Stimulated activated CD8-positive, alpha-beta memory T cell treated with anti-CD3 and anti-CD28 coated beads, Interleukin-7, amount 100 ng/mL, for 1 hour (primary cell): ENCODE measurements at places on chromosomes 2 and 18.

GRCh38 chr2:126448611-126449010 lies 207.3 kb upstream of the GYPC start:
- no peak for DNase-seq

- DNase-seq, result no peak
Measured at GRCh38 chr2:36302911-36303310, 52.7 kb upstream of the CRIM1 start.

- no peak for DNase-seq
Measured at GRCh38 chr2:170846314-170846713, 29.6 kb downstream of the GAD1 start.

GRCh38 chr2:179613299-179613651 lies 248.1 kb downstream of the ZNF385B start:
- no peak for DNase-seq

- DNase-seq, result no peak
Measured at GRCh38 chr18:8051453-8051852, 484.3 kb downstream of the PTPRM start.

DNA sequence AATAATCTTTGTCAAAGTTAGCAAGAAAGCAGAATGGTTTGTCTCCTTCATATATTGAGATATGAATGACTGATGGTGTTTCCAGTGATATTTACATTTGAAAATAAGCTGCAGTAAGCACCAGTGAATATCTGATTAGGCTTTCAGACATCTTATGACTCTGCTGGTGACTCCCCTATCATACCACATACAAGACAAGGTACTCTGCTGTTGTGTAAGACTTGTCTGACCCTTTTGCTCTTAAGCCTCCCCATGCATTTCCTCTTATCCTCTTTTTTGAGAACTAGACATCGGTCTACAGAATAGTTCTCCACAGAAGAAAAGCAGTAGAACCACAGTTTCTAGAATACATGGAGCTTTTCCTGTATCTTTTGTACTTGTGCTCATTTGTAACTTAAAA lies 9.3 kb downstream of the POLI start:
- DNase-seq, result no peak

DNA sequence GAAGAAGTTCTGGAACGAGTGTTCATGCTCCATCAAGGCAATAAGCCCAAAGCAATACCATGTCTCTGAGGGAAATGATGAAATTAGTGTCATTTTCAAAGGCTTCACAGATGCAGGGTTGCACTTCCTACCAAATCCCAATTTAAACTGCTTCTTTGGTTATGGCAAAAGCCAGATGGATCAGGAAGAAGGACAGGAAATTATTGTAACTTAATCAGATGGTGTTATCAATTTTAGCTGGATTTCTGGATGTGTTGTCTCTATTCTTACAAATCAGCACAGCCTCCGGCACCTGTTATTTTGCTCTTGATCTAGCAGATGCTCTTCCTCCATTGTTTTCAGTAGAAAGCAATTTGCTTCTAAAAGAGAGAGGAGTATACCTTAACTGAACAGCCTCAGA lies 693.4 kb downstream of the SOCS6 start:
- no peak for DNase-seq

- DNase-seq, result no peak
Measured at GRCh38 chr2:163906410-163906809, 170.6 kb upstream of the FIGN start.

GRCh38 chr2:114025030-114025429 lies 135.1 kb downstream of the ACTR3 start:
- no peak for DNase-seq

DNA sequence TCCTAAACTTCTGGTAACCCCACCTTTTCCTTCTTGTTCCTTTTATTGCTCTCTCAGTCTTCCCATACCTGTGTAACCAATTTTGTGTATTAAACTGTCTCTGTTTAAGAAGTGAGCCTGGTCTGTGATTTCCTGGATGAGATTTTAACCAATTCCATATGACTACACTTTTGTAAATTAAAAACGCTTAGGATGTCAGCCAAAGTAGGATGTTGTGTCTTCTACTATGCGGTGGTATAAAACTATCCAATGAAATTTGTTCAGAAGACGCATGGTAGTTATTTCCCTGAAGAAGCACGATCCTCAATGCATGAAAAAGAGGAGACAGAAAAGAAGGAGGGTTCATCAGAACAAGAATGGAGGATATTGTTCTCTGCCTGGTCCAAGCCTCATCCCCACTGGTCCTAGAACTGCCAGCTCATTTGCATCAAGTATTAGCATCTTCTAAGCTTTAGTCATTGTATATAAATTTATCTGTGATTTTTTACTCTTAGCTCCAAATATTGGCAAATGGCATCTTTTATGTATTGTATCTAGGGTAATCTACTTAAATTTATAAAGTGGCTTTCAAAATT lies 127.4 kb downstream of the TGIF1 start:
- DNase-seq, result no peak

- no peak for DNase-seq
Measured at GRCh38 chr2:40101131-40101575, 322.1 kb upstream of the THUMPD2 start.

DNA sequence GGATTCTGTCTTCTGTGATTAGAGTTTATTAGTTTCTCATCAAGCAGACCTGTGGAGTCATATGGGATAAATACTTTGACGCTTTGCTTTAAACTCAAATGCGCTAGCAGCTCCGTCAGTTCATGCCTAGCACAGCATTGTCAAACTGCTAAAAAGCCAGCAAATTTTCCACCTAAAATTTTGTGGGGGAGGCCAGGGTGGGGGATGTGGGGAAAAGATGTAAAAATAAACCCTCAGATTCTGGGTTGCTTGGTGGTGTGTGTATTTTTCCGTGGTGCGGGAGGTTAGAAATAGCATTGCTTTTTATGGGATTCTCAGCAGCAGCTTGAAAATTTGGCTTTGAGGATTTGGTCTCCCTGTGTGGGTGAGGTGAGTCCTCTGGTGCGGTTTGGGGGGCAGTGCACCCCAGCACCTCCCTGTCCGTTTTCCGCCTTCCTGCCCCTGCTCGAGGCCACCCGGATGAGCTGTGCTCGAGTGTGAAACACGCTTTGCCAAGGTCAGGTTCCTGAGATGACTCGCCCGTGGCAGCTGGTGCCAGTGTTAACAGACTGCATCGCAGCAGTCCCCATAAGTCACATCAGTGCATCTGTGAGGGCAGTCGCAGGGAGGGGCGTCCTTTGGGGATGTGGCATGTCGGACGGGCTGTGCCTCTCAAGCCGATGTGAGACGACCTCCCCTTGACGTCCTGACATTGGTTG lies 65.9 kb downstream of the LDLRAD4 start:
- no peak for DNase-seq

DNA sequence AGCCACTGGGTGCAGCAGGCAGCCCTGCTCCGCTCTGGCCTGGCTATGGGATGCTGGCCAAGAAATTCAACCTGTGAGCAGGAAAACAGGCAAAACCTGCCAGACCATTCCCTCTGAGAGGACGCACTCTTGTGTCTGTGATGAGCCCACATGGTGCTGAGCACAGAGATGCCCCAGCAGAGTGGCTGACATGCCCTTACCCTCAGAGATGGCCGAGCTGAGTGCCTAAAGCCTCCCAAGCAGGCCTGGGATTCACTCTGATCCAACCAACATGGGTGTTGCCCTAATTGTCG lies 34.3 kb upstream of the TAF1B start:
- no peak for DNase-seq

DNA sequence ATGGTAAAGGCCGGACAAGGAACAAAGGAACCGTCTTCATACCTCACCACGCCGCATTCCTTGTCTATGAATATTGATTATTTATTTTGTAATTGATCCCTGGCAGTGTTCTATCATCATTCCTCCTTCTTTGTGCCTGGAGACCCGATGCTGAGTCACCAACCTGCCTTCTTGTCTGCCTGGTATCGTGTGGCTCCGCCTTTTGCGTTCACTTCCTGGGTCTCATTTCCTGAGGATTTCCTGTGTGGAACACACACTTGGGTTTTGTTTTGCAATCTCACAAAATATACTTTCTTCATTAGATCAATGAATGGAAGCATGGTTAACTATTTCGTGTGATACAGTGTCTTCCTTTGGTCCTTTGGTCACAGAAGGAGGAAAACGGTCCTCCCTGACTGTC lies 95.5 kb upstream of the SNTG2 start:
- no peak for DNase-seq

DNA sequence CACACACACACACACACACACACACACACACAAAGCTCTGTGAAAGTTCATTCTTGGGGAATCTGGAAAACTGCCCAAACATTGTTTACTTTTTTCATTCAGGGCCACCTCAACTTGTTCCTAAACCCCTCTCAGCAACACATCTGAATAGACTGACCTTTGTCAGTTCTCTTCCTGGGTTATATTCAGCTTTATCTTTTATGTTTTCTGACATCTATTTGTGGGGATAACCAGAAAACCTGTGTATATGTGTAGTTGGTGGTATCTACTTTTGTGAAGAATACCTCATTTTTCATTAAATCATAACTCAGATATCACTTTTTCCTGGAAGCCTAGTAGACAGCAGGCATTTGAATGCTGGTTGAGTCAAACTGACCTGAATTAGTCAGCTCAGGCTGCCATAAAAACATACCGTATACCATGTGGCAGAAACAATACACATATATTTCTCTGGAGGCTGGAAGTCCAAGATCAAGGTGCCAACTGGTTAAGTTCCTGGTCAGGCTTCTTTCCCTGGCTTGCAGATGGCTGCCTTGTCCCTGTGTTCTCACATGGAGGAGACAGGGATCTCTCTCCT lies 11.0 kb upstream of the RNF144A start:
- DNase-seq, result no peak

DNA sequence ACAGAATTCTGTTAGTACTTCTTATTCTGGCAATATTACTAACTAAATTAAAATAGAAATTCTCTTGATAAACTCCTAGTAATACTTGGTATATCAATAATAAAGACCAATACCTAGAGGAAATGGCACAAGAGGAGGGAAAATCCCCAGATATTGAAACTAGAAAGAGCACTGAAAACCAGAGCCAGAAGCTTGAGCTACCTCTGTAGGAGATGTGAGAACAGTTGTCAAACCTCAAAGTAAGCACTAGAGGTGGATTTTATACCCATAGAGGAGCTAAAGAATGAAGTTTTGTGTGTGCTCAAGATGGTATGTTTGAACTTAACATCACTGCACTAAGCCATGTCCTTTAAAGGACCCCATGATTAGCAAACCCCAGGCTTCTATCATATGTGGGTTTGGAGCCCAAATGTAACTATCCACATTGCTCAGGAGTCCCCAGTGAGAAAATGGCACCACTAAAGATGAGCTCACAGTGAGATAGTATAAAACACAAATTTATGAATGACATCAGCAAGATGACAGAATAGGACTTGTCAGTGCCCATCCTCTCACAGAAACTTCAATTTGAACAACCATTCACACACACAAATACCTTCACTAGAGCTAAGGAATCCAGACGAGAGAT lies 122.1 kb downstream of the PKP4 start:
- DNase-seq, result no peak

DNA sequence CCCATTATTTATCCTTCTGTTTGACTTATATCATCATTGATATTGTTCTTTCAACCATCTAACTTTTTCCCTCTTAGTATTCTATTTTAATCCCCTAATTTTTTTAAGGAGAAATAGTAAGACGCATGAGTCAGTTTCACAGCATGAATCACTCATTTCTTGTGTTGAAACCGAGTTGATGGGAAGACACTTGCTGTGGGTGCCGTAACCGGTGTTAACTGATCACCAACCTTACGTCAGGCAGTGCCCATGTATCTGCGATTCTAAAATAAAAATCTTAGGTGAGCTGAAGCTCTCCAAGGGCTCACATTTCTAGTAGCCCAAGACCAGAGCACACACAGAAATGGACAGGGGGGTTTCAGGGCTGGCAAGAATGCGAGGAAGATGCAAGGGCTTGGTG lies 348.1 kb downstream of the GALR1 start:
- no peak for DNase-seq

DNA sequence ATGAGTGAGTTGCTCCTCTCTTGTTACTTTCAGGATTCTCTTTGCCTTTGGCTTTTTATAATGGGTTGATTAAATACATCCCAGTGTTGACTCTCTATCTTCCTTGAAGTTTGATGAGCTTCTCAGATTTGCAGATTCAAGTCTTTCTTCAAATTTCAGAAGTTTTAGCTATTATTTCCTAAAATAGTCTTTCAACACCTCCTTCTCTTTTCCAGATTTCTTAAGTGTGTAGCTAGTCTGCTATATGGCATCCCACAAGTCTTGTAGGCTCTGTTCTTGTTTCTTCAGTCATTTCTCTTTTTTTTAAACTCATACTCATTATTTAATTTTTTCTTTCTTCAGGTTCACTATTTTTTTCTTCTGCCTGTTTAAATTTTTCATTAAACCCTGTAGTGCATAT lies 287.7 kb upstream of the CNTNAP5 start:
- DNase-seq, result no peak

GRCh38 chr2:232336241-232336736 lies 42.3 kb upstream of the ALPP start:
- DNase-seq, result no peak

- DNase-seq, result no peak
Measured at GRCh38 chr2:10619643-10620042, 70.1 kb downstream of the NOL10 start.

GRCh38 chr2:119617455-119617854 lies 61.5 kb upstream of the TMEM177 start:
- no peak for DNase-seq

DNA sequence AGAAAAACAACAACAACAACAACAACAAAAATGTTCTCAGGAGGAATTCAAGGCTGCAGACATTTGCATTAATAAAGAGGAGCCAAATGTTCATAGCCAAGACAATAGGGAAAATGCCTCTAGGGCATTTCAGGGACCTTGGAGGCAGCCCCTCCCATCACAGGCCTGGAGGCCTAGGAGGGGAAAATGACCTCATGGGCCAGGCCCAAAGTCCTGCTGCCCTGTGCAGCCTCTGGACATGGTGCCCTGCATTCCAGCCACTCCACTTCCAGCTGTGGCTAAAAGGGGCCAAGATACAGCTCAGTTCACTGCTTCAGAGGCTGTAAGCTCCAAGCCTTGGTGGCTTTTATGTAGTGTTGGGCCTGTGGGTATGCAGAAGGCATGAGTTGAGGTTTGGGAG lies 314.5 kb downstream of the CYRIA start:
- no peak for DNase-seq

GRCh38 chr2:136363470-136363869 lies 245.5 kb upstream of the CXCR4 start:
- no peak for DNase-seq

GRCh38 chr2:159939946-159940345 lies 122.5 kb downstream of the PLA2R1 start:
- DNase-seq, result no peak

- no peak for DNase-seq
Measured at GRCh38 chr2:13260402-13260801, 543.7 kb downstream of the TRIB2 start.
